ENCODE measurements at places on chromosomes 4 and X.

DNA sequence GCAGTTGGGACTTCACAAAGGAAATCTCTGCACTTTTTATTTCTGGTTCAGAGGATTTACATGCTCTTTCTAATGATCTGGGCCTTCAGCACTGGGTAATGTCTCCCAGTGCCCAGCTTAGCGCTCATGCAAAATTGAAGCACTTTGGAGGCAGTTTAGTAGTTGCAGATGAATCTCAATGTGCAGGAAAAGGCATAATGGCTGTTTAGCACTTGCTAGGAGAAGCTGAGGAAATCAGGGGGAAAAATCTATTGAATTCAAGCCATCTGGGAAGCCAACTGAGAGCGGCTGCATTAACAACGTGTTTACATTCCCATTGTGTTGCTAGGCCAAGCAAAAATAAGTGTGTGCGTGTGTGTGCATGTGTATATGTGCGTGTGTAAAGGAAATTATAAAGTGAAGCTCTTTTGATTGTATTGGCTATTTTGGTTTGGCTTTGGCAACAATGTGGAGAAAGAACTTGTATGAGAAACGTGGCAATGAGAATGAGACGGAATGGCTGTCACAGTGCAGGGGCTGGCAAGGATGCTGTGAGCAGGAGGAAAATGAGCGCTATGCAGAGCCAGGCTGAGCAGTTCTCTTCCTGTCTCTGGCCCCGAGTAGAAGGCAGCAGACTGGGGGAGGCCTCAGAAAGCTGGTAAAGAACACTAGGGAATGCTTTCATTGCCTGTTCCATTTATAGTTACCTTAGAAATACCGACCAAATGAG, 231.5 kb downstream of the UNC5C start:
- peaks cover 2% of the 10 kb centered on the region for H3K27me3 ChIP-seq
- DNase-seq = no peak
- no peak overlapping the region for H3K4me3 ChIP-seq
- no peaks in the 10 kb centered on the region for H3K36me3 ChIP-seq

- H3K27ac ChIP-seq = peak overlapping the region; percentile 97
- H3K36me3 ChIP-seq = peaks cover 40% of the 10 kb centered on the region
- DNase-seq = peak; percentile 42
- H3K27me3 ChIP-seq = peaks cover 2% of the 10 kb centered on the region
- H3K4me1 ChIP-seq = peaks cover 31% of the 10 kb centered on the region
Observed at GRCh38 chrX:134171661-134172587, 65.1 kb upstream of the CCDC160 start.

GRCh38 chr4:20318001-20318908, 66.5 kb downstream of the SLIT2 start:
- H3K27me3 ChIP-seq = no peaks in the 10 kb centered on the region
- no peaks in the 10 kb centered on the region for H3K4me1 ChIP-seq
- DNase-seq = no peak
- H3K4me3 ChIP-seq = no peak overlapping the region

DNA sequence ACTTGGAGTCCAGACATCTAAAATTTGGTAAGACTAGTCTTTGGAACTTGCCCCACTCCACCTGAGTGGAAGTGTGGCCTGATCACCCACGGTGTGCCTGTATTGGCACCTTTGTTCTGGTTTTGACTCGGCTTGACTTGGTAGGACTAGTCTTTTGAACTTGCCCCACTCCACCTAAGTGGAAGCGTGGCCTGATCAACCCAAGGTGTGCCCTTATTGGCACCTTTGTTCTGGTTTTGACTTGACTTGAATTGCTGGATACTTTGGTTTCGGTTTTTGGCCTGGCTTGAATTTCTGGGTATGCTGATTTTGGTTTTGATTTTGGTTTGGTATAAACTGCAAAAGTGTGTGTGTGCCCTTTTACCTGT, 44.7 kb upstream of the UGT2B7 start:
- no peaks in the 10 kb centered on the region for H3K27me3 ChIP-seq
- H3K36me3 ChIP-seq = no peaks in the 10 kb centered on the region
- DNase-seq = no peak
- no peak overlapping the region for H3K27ac ChIP-seq
- H3K4me3 ChIP-seq = no peak overlapping the region

- peaks cover 8% of the 10 kb centered on the region for H3K27me3 ChIP-seq
- peaks cover 10% of the 10 kb centered on the region for H3K4me1 ChIP-seq
- no peak overlapping the region for H3K27ac ChIP-seq
- DNase-seq = no peak
- H3K36me3 ChIP-seq = no peaks in the 10 kb centered on the region
- no peak overlapping the region for H3K4me3 ChIP-seq
Observed at GRCh38 chr4:159435561-159436023, 332.7 kb downstream of the RAPGEF2 start.

DNA sequence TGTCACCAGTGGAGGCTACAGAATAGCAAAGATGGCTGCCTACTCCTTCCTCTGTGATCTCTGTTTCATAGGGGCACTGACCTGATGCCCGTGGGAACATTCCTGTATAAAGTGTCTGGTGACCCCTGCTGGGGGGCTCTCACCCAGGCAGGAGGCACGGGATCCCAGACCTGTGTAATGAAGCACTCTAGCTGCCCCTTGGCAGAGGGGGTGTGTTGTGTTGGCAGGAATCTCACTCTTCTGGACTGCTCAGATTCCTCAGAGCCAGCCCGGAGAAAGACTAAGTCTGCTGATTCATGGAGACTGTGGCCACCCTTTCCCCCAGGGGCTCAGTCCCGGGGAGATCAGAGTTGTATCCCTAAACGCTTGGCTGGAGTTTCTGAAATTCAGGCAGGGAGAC, 648.3 kb downstream of the SPRY1 start:
- no peak overlapping the region for H3K4me3 ChIP-seq
- no peaks in the 10 kb centered on the region for H3K4me1 ChIP-seq
- H3K36me3 ChIP-seq = no peaks in the 10 kb centered on the region
- DNase-seq = no peak
- H3K27me3 ChIP-seq = no peaks in the 10 kb centered on the region

- peaks cover 17% of the 10 kb centered on the region for H3K4me1 ChIP-seq
- H3K27me3 ChIP-seq = no peaks in the 10 kb centered on the region
- DNase-seq = no peak
- no peak overlapping the region for H3K4me3 ChIP-seq
- H3K27ac ChIP-seq = peak overlapping the region; percentile 25
Observed at GRCh38 chr4:145773581-145774234, 93.8 kb downstream of the C4orf51 start.

- H3K4me1 ChIP-seq = no peaks in the 10 kb centered on the region
- peaks cover 5% of the 10 kb centered on the region for H3K36me3 ChIP-seq
- H3K27ac ChIP-seq = no peak overlapping the region
- no peaks in the 10 kb centered on the region for H3K27me3 ChIP-seq
- H3K4me3 ChIP-seq = no peak overlapping the region
Observed at GRCh38 chrX:119809185-119809666, 17.8 kb upstream of the RPL39 start.

GRCh38 chr4:48967631-48968030, 18.4 kb upstream of the CWH43 start:
- H3K27me3 ChIP-seq = no peaks in the 10 kb centered on the region
- no peak for DNase-seq
- no peaks in the 10 kb centered on the region for H3K36me3 ChIP-seq

DNA sequence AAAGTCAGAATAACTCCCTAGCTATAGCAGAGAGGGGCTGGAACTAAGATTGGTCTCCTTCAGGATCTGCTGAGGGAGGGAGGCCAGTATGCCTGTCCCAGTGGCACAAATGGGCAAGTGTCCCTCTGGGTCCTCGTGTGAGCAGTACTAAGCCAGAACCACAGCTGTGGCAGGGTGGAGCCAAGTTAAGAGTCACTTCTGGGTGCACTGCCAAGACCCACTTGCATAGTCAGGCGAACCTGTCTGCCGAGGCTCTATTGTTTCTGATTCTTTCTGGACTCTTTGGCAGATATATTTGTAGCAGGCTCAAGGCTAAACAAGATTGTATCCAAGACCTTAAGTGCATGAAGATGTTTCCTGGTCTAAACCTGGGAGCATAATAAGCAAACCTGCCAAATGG, 1123.7 kb upstream of the POU3F4 start:
- no peak overlapping the region for H3K4me3 ChIP-seq
- no peaks in the 10 kb centered on the region for H3K4me1 ChIP-seq
- H3K27me3 ChIP-seq = no peaks in the 10 kb centered on the region
- H3K27ac ChIP-seq = no peak overlapping the region
- no peak for DNase-seq

- H3K4me1 ChIP-seq = no peaks in the 10 kb centered on the region
- no peak for DNase-seq
- no peak overlapping the region for H3K4me3 ChIP-seq
- H3K27ac ChIP-seq = no peak overlapping the region
Observed at GRCh38 chr4:81260443-81261101, 45.5 kb upstream of the PRKG2 start.

- no peaks in the 10 kb centered on the region for H3K27me3 ChIP-seq
- H3K36me3 ChIP-seq = no peaks in the 10 kb centered on the region
- DNase-seq = no peak
- H3K4me1 ChIP-seq = no peaks in the 10 kb centered on the region
Observed at GRCh38 chrX:151814767-151815166, 80.2 kb downstream of the CNGA2 start.

GRCh38 chr4:165347647-165348569, 20.4 kb downstream of the MSMO1 start:
- no peak overlapping the region for H3K27ac ChIP-seq
- H3K4me3 ChIP-seq = no peak overlapping the region
- no peaks in the 10 kb centered on the region for H3K4me1 ChIP-seq

- DNase-seq = no peak
- no peak overlapping the region for H3K27ac ChIP-seq
- H3K4me1 ChIP-seq = peaks cover 2% of the 10 kb centered on the region
- peaks cover 43% of the 10 kb centered on the region for H3K27me3 ChIP-seq
Observed at GRCh38 chr4:54085284-54085683, 14.7 kb upstream of the GSX2 start.

All from activated T-helper 2 cell treated with anti-CD3 and anti-CD28 coated beads, Interferon-gamma antibody, Interleukin-2, Interleukin-4, amounts not matched to agents 10 μg/mL and 5 μg/mL and 100 μg/mL, durations not matched to agents 14 hours and 24 hours and 36 hours (primary cell).